ENCODE measurements at places on chromosomes 6 and 20.

DNA sequence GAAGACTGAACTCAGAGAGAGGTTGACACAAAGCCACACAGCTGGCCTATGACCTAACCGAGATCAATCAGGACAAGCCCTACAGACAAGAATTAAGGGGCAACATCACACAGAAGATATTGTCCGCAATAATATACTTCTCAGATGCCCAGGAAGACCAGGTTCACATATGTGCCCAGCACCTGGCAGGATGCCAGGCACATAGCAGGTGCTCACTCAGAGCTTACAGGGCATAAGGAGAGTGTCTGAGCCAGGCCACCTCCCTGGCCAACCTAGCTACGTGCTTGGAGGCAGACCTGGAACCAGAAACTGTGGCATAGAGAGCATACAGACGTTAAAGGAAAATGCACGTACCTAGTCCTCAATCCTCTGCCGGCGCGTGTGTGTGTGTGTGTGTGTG is 87.0 kb upstream of the LRFN2 start:
- no peak for DNase-seq

DNA sequence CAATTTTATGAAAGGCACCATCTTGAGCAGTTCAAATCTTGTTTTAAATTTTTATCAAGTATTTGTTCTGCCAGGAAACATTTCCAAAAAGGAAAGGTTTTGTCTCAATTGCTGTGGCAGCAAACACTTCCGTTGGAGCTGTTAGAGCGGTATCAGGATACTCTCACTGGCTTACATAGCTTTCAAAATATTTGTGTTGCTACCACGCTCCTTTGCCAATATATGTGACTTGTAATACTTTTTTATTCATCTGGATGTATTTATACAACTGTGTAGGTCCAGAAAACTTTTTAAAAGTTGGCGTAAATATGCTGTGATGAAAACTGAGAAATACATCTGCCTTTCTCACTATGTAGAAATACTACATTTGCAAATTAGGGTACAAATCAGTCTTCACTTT is 37.8 kb upstream of the NHSL1 start:
- no peak for DNase-seq

- peak; percentile 47 for DNase-seq
Observed at GRCh38 chr6:1392813-1393640, 3.7 kb downstream of the FOXF2 start.

DNA sequence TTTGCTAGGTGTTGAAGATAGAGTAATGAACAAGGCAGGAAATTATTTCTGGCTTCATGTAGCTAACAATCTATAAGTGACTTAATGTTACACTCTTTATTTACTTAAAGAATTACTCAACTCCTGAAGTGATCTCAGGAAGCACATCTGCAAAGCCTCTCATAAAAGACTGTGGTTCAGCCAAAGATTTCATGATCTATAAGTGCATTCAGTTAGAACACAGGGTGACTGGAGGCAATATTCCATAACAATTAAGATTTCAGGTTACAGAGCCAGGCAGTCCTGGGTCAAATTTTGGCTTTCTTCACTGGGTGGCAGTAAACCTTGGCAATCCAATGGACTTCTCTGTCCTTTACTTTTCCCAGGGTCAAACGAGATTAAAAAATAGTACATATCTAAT is 204.0 kb downstream of the TPBG start:
- no peak for DNase-seq

DNA sequence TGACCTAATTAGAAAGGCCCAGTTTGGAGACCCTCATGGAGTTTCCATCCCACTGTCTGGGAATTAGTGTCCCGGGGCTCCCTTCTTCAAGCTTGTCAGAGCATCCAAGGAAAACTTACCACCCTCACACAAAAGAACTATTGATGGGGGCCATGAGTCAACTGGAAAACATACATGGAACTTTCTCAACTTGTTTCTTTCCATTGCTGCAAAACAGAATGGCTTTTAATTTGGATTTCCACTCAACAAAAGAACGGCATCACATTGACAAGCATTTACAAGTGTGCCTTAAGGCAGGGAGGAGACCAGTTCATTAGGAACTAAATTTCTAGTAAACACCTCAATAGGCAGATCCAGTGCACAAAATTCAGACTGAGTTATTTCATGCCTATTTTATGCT is 289.1 kb upstream of the PREP start:
- no peak for DNase-seq

GRCh38 chr6:2999618-3000557 is at the start of gene NQO2:
Gene NQO2, plus strand, starts transcription at chr6:2999894. Its CDS starts 6,659 bp downstream, at chr6:3006553.
- peak; percentile 97 for DNase-seq

GRCh38 chr6:31888276-31889258 is 8.9 kb downstream of the EHMT2 start:
- DNase-seq = peak; percentile 79

- DNase-seq = no peak
Observed at GRCh38 chr6:168136001-168136400, 57.0 kb upstream of the FRMD1 start.

GRCh38 chr6:23311211-23311610 is 741.8 kb downstream of the HDGFL1 start:
- DNase-seq = no peak

DNA sequence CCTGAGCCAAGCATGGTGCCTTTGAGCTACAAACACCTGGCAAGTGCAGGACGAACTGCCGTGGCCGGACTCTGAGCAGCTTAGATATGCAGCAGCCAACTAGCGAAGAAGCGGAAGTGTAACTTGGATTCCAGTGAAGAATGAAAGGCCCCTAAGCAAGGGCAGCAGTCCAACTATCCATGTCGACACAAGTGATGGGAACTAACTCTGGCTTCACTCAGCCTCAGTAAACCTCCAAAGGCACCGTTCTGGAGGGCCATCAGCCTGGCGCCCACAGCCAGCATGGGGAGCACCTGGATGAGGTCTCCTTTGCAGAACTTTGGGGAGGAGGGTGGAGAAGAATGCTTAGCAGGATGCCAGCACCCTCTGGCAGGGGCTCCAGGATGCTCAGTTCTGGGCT is 78.4 kb upstream of the MLN start:
- no peak for DNase-seq
